ENCODE measurements at places on chromosomes 4 and X.

- no peak for DNase-seq
Observed at GRCh38 chr4:38193236-38193863, 233.2 kb downstream of the PTTG2 start.

- no peak for DNase-seq
Observed at GRCh38 chr4:147938496-147938895, 206.6 kb downstream of the ARHGAP10 start.

GRCh38 chr4:6198768-6199421 lies 1.5 kb downstream of the JAKMIP1 start:
- peak; percentile 33 for DNase-seq

GRCh38 chr4:10019521-10020051 lies 1.7 kb downstream of the SLC2A9 start:
- DNase-seq = no peak

- DNase-seq = no peak
Observed at GRCh38 chr4:5588046-5588445, 120.3 kb downstream of the EVC2 start.

DNA sequence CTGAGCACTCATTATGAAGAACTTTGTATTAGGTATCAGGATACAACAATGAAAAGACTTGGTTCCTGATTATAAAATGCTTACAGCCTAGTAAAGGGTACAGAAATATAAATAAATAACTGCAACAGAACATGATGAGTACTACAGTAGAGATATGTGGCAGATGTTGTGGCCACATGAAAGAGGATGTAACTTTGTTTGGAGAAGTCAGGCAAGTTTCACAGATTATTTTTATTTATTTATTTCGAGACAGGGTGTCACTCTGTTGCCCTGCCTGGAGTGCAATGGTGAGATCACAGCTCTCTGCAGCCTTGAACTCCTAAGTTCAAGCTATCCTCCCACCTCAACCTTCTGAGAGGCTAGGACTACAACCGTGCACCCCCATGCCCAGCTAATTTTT lies 15.8 kb upstream of the UBE2K start:
- no peak for DNase-seq

GRCh38 chr4:15375667-15376066 lies 52.2 kb upstream of the C1QTNF7 start:
- no peak for DNase-seq

- DNase-seq = no peak
Observed at GRCh38 chrX:69365349-69365748, 138.8 kb upstream of the NALF2 start.

DNA sequence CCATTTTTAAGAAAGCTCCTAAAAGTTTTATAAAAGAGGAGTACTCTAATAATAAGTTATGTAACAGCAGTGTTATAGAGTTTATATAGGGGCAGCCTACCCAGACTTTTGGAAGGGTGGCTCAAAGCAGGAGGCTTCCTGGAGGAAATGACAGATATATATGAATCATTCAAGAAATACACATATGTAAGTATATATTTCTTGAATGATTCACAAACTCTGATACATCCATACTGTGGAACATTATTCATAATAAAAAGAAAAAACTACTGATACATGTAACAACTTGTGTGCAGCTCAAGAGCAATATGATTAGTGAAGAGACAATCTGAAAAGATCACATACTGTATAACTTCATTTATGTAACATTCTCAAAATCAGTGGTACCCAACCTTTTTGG lies 166.2 kb downstream of the WDFY3 start:
- no peak for DNase-seq

GRCh38 chr4:96366632-96367031 lies 526.7 kb downstream of the PDHA2 start:
- DNase-seq = no peak

DNA sequence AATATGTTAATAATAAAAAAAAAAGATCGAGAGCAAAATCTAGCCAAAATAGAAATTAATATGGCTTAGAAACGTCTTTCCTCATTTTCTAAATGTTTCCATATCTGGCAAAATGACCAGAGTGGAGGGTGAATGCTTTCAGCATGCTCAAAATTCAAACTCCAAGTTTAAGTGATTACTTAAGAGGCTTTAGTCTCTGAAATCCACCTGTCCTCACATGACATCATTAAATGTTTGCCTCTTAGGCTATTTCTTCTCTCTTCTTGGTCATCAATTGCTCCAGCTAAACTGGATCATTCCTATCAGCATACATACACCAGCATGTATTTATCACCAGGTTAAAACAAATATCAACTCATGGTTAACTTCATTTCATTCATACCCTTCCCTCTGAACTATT lies 54.5 kb upstream of the ATXN3L start:
- no peak for DNase-seq

DNA sequence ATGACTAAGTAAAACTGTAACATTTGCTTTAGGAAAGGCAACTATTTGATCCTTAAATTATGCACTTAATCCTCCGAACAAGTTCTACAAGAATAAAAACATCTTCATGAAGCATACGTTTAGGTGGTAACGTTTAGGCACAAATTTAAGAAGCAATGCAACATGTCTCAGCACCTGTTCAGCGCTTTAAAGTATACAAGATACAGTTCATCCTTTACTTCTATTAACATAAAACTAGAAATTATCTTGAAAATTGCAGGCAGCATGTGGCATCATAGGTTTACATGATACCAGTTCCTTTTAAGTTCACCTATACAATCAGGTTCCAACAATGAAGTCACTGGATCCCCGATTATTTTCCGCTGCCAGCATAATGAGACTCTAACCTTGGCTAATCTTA lies 1.5 kb downstream of the PLA2G12A start:
- DNase-seq = no peak

GRCh38 chr4:109985993-109986974 lies 73.6 kb downstream of the EGF start:
- no peak for DNase-seq

DNA sequence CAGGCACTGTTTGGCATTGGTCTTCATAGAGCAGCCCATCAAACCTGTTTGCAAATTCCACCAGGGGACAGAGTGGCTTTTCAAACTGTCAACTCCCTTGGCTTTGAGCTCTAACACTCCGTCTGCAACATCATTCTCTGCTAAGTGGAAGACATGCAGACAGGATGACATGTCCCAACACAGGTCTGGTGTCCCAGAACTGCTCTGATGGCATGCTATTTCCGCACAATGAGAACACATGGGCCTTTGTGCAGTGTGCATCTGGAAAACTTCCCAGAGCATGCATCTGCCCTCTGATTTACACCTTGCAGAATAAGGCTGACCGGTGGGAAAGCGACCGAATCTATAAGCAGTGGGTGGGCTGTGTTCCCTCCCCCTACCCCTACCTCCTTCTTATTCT lies 212.8 kb upstream of the GYPA start:
- DNase-seq = no peak

- no peak for DNase-seq
Observed at GRCh38 chr4:47221721-47222120, 190.4 kb downstream of the GABRB1 start.

DNA sequence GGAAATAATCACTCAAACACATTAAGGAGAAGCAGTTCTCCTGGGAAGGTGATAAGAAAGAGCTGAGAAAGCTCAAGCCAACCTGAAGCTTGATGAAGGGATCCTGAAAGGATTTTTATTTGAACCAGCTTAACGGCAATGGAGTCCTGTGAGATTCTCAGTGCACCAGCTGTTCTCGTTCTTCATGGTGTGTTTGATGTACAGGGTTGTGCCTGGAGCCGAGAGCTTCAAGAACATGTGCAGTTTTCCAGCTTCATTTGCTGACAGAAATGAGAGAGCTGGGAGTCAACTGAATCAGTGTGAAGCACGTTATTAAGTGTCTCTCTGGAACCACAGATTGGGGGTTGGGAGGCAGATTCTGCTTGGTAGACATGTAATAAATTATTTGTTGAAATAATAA lies 115.7 kb downstream of the ANKRD50 start:
- no peak for DNase-seq

DNA sequence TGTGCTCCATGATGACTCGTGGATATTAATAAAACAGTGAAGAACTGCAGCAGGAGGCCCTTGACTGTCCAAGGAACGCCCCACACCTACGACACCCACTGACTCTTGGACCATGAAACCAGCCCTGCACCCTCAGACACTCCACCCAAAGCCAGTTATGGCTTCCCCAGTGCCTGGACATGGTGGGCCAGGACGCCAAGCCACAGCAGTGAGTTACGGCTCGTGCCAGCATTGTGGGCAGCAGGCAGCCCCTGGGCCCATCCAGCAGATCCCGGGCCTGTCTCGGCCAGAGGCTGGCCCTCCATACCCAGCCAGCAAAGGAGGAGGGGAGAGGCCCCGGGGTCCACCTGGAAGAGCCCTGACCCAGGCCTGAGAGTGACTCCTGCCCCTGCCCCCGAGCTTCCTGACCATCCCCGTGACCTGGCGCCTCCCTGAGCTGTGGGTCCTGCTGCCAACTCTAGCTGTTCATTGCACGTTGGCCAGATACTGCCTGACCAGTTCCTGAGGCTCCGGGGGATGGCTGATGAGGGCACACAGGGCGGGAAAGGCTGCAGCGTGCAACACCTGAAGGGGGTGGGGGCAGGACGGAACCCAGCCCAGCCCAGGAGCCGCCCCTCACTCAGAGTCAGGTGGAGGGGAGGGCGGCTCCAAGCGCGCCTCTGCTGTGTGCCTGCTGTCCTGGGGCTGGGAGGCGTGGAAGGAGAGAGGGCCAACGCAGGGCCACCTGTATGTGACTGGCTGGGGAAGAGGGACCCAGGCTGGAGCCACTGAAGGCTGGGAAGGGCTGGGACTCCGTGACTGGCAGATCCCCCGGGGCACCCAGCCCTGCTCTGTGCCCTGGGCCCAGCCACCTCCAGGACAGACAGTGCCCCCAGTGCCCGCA lies 739 bp downstream of the SLC49A3 start:
- no peak for DNase-seq

GRCh38 chr4:100721077-100721476 lies 203.3 kb upstream of the EMCN start:
- no peak for DNase-seq

GRCh38 chrX:153685751-153686696 lies 1.7 kb upstream of the SLC6A8 start:
- no peak for DNase-seq

GRCh38 chr4:102601586-102602227 lies 100.5 kb downstream of the NFKB1 start:
- DNase-seq = no peak

GRCh38 chr4:68445111-68445510 lies 2.2 kb upstream of the TMPRSS11E start:
- DNase-seq = no peak

DNA sequence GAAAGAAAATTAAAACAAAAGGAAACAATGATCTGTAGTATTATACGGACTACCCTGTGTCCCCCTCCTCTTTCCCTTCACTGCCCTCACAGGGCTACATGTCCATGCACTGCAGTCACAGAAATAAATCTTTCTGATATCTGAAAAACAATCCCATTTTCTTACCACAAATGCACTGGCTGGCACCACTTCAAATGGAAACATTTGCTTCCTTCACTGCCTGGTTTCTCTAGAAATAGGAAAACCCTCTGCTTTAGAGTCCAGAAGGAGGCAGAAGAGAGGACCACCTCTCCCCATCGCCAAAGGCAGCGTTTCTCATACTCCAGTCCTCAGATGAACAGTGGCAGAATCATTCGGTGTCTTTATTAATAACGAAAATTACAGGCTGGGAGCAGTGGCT lies 98.2 kb downstream of the GRIA3 start:
- DNase-seq = no peak

DNA sequence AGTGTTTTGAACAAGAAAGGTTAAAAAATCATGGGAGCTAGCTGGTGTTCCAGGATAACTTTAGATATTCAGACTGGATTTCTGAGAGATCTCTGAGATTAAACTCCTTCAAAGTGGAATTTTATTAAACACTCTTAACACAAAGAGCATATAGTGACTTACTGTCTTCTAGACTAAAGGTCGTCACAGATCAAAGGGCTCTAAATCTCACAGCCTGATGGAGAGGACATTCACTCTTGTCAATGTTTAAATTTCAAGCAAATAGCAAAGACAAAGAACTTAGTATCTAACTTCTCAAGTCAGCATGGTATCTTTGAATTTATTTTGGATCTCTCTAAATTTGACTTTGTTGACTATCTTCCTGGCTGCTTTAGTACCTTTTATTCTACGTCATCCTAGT lies 53.7 kb upstream of the NUDT6 start:
- no peak for DNase-seq

- no peak for DNase-seq
Observed at GRCh38 chr4:140755774-140756318, 339 bp downstream of the TBC1D9 start.

DNA sequence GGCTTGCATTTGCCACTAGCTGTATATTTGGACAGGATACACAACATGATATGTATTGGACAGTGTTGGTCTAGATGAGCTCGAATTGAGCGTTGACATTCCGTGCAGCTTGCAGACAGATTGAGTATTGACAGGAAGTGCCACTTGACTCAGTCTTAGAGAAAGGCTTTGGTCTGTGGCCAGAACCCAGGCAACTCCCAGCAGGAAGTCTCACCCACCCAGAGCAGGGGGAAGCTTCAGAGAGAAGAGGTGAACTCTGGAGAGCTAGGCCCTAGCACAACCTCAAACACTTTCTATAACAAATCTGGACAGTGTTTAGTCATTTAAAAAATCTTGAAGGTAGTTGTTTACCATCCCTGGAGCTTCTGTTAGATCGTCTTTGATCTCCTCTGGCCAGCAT lies 280.5 kb downstream of the FBXW7 start:
- DNase-seq = peak; percentile 81
